Gastroesophageal sphincter (tissue), 4 donors: ENCODE measurements at places on chromosomes 13 and 19.
A peak's percentile ranks its signal among the peaks of the same experiment; 100 is the strongest.

DNA sequence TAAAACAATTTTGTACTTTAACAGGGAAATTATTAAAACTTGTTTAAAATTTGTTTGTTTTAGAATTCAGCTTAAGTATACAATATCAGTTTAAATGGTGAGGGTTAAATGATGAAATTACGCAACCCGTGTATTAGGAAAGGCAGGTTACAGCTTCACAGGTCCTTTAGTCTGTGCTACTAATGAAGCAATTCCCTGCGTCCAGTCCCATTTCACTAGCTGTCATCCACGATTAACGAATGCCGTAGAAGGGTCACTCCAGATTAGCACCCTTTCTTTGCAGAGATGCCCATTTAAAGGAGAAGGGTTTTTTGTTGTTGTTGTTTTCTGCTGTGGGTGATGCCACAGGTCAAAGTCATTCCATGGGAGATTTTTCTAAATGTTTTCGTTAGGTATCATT lies 457.6 kb upstream of the SLC10A2 start:
- ATAC-seq, result no peak
- H3K36me3 ChIP-seq, result no peaks in the 10 kb centered on the region
- no peaks in the 10 kb centered on the region for H3K4me1 ChIP-seq
- no peaks in the 10 kb centered on the region for H3K27me3 ChIP-seq
- no peak overlapping the region for H3K4me3 ChIP-seq

DNA sequence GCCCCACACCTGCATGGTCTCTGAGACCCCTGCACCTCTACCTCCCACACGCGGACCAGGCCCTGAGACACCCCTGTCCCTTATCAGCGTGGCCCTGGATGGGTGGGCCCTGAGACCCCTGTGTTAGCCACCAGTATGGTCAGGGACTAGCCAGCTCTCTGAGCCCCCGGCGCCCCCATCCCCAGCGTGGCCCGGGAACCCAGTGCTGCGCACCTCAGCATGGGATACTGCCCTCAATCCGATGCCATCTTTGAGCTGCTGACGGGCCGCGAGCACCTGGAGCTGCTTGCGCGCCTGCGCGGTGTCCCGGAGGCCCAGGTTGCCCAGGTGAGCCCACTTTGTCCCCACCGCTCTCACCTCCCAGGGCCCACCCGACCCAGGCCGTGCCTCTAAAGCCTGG lies 5.0 kb upstream of the ARHGAP45 start:
- no peak for ATAC-seq
- H3K36me3 ChIP-seq, result peaks cover 17% of the 10 kb centered on the region
- H3K27ac ChIP-seq, result no peak overlapping the region
- H3K4me1 ChIP-seq, result peaks cover 14% of the 10 kb centered on the region

GRCh38 chr13:63954683-63955082 lies 2539.0 kb upstream of the PCDH20 start:
- H3K4me3 ChIP-seq, result no peak overlapping the region
- ATAC-seq, result no peak
- H3K4me1 ChIP-seq, result no peaks in the 10 kb centered on the region
- no peak overlapping the region for H3K27ac ChIP-seq

DNA sequence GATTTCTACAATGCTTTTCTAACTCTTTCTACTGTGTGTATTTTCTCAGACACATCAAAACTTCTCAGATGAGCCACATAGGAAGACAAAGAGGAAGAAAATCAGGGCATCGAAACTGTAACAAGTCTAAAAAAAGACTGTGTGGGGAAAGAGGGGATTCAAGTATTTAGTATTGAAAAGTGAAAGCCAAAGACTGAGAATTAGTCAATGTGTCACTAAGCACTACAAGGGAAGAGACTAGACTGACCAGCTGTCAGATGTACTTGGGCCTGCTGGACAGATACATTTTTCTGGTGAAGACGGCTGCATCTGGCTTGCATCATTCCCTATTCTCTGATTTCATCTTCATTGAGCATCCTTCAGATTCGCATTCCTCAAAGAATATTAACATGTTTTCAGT lies 25.4 kb downstream of the COMMD6 start:
- H3K27me3 ChIP-seq, result no peaks in the 10 kb centered on the region
- no peaks in the 10 kb centered on the region for H3K36me3 ChIP-seq

DNA sequence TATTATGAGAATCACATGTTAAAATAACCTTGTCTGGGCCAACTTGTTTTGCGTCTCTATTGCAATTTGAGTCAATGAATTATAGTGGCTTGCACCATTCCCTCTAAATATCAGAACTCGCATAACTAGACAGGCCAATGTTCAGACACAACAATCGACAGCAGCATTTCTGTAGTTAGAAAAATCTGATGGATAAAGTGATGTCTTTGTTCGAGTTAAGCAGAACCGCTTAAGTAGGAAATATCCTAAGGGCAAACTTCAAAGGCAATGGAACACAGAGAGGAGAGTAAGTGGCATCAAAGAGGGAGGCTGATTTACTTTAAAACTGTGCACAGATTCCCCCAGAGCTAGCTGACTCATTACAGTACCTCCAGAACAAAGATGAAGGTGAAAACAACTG lies 333.9 kb downstream of the NALCN start:
- H3K4me1 ChIP-seq, result no peaks in the 10 kb centered on the region
- ATAC-seq, result no peak

- ATAC-seq, result no peak
- peaks cover 55% of the 10 kb centered on the region for H3K27me3 ChIP-seq
- no peak overlapping the region for H3K4me3 ChIP-seq
- H3K36me3 ChIP-seq, result no peaks in the 10 kb centered on the region
- H3K27ac ChIP-seq, result no peak overlapping the region
- no peaks in the 10 kb centered on the region for H3K4me1 ChIP-seq
These were observed 118.0 kb downstream of the SOX1 start for GRCh38 chr13:112184851-112185371.

DNA sequence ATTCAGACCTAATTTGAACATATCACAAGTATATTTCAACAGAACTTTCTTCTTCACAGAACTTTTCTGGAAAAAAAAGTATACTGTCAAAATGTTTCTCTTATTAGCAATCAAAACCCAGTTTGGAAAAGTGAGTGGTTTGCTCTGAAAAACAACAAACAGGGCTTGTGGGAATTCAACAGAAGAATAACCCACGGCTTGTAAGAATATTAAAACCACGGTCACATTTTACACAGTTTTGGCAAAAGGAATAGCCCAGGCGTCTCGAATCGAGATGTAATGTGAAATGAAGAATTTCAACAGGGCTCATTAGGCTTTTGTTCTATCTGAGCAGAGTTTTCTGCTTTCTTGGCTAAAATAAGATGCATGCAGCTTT lies 70.7 kb downstream of the COL4A2 start:
- peak overlapping the region; percentile 84 for H3K27ac ChIP-seq
- H3K4me1 ChIP-seq, result peaks cover 32% of the 10 kb centered on the region
- H3K4me3 ChIP-seq, result no peak overlapping the region
- H3K27me3 ChIP-seq, result no peaks in the 10 kb centered on the region

DNA sequence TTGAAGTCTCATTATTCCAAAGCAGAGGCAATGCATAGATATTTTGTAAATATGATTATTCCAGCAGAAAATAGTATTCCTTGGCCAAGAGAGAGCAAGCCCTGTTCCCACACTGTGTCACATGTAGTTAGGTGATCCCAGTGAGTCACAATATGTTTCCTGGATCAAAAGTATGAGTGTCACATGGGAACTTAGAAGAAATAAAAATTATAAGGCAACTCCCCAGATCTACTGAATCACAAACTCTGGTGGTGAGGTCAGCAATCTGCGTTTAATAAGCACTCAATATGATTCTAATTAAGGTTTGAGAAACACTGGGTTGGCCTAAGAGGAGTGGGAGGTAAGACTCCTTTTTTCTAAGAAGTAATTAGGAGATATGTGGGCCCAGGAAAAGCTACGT lies 1504.5 kb upstream of the PCDH20 start:
- H3K27ac ChIP-seq, result no peak overlapping the region
- H3K4me1 ChIP-seq, result no peaks in the 10 kb centered on the region
- no peaks in the 10 kb centered on the region for H3K36me3 ChIP-seq
- no peak for ATAC-seq
- H3K4me3 ChIP-seq, result no peak overlapping the region
